Karpas-422 (cell line): ENCODE measurements at places on chromosomes 1 and 21.

GRCh38 chr1:58157256-58157655 is 389.3 kb downstream of the OMA1 start:
- DNase-seq: peak; percentile 76

DNA sequence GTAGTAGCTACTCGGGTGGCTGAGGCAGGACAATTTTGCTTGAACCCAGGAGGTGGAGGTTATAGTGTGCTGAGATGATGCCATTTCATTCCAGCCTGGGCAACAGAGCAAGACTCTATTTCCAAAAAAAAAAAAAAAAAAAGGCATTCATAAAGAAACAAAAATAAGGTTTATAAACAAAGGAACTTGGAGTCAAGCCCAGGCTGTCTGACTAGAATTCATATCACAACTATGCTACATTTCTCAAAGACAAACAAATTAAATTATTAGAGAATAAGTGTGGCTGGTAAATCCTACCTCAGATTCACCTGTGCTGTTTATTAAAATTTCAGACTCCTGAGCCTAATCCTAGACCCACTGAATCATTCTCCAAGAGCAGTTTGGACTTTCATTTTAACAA is 4.2 kb downstream of the GCLM start:
- DNase-seq: no peak

DNA sequence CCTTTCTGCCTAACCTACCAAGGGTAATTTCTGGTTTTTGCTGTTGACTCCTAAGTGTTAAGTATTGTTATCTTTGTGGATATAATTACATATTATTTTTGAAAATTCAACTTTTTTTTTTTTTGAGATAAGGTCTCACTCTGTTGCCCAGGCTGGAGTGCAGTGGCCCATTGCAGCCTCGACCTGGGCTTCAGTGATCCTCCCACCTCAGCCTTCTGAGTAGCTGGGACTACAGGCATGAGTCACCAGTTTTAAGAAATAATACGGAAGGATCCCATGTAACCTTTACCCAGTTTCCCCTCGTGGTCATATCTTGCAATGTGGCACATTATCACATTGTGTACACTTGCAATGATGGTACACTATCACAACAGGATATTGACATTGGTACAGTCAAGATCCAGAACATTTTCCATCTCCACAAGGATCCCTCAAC is 3.1 kb downstream of the CHD1L start:
- DNase-seq: no peak

- peak; percentile 88 for DNase-seq
These were observed 2.0 kb downstream of the HES3 start for GRCh38 chr1:6245869-6246496.

DNA sequence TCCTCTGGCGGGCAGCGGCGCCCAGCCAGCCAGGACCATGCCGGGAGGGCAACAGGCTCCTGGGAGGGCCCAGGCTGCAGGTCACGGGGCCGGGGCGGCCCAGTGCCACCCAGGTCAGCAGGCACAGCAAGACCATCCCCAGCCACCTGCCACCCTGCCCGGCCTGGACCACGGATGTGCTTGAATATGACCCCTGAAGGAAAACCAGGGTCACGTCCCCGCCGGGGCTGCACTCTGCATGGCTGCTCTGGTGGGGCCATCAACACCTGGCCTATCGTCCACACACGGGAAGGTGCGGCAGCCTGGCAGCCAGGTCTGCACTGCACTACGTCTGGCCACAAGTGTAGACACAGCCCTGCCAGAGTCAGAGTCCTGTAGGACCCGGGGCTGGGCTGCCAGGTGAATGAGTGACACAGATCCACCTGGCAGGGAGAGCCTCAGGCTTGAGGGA is 6.9 kb downstream of the WNT9A start:
- DNase-seq: no peak

DNA sequence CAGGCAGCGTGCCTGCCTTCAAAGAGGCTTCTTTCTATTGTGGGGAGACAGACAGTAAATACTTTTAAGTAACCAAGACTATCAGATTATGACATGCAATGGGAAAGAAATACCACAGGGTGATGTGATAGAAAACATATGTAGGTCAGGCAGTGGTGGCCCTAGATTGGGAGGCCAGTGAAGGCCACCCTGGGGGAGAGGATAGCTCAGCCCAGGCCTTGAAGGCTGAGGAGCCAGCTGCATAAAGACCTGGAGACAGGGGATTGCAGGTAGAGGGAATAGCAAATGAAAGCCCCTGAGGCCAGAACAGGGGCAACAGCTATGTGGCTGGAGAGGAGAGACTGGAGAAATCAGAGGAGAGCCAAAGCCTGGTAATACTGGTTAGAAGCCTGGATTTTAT is 4.0 kb downstream of the SOX13 start:
- no peak for DNase-seq

- DNase-seq: no peak
These were observed 4.3 kb upstream of the HEYL start for GRCh38 chr1:39643705-39644104.

DNA sequence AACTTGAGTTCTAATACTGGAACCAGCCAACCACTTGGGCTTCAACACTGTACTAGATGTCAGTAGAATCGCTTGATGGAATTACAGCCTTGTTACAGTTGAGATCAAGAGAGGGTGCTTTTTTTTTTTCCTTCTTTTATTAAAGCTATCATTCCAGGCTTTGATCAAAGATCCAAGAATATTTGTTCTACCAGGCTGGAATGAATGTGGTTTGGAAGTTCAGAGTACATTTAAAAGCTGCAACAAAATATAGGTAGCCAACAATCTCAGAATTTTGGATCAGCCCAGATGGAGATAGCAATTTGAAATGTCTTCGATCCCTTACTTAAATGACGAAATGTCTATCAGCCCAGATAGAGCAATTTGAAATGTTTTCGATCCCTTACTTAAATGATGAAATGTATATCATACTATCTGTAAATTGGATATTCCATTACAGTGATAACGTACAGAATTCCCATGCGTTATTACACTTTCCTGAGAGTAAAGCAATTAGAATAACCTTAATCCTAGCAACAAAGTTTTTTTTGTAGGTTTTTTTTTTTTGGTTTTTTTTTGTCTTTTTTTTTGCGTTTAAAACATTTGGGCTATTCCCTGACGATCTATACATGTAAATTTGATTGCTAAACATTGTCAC is 3.6 kb downstream of the ZNF281 start:
- DNase-seq: no peak

GRCh38 chr1:8437347-8437746 is 119.4 kb downstream of the SLC45A1 start:
- DNase-seq: peak; percentile 38
